ENCODE measurements at places on chromosomes 1 and 21.

DNA sequence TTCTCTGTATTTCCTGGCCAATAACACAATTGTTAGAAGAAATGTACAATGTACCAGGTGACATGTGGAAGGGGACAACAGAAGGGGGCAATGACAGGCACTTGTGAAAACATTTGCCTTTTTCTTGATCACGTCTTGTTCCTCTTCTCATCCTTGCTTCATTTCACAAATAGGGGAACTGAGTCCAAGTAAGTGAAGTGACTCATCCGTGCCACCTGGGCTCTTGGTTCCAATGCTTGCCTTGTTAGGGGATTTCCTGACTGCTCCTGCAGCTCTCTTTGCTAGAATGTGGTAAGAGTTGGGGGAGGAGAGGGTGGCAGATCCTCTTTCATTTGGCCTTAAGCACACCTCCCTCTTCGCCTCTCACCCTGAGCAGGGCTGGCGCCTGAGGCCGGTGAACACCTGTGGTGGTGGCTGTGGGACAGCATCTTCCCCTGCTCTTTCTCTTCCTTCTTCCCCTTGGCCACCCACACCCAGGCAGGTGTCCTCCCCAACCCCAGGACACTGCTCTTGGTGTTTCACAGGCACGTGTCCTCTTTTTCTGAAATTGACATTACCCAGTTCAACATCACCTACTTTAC is 2.2 kb upstream of the RHEX start:
- DNase-seq: peak; percentile 49

- no peak for DNase-seq
These were observed 28.7 kb downstream of the ARID4B start for GRCh38 chr1:235299169-235299858.

- DNase-seq: no peak
These were observed 19.0 kb downstream of the MORC3 start for GRCh38 chr21:36338975-36339374.

GRCh38 chr1:77273891-77274290 is 7.9 kb upstream of the AK5 start:
- DNase-seq: no peak

All from activated CD4-positive, alpha-beta T cell treated with anti-CD3 and anti-CD28 coated beads for 4 hours (primary cell).